GM18507 (cell line): ENCODE measurements at places on chromosomes 16 and 17.

DNA sequence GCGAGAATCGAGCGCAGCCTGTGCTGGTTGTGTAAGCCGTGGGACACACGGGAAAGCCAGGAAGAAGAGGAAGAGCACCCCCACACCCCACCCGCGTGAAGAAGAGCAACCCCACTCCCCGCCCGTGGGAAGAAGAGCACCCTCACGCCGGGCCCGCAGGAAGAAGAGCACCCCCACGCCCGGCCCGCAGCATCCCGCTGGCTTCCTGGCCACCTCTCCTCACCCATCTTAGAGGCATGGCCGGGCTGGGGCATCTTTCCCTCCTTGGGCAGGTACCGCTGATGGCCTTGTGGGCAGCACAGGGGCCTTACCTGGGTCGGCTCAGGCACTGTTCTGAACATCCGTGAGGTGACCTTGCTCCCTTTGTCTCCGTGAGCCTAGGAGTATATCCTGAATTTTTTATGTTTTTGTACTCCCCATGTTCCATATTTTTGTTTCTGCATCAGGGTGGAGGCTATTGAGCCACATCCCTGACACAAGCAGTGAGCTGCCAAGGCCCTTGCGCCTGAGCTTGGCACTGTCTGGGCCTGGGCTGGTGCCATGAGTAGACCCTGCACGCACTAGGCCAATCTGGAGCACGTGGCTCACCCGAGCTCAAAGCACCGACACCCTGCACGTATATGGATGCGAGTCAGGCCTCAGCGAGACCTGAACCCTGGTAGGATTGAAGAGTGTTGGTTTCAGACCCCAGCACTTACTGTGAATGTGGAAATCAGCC, 71.4 kb upstream of the KCTD5 start:
- DNase-seq, result no peak

DNA sequence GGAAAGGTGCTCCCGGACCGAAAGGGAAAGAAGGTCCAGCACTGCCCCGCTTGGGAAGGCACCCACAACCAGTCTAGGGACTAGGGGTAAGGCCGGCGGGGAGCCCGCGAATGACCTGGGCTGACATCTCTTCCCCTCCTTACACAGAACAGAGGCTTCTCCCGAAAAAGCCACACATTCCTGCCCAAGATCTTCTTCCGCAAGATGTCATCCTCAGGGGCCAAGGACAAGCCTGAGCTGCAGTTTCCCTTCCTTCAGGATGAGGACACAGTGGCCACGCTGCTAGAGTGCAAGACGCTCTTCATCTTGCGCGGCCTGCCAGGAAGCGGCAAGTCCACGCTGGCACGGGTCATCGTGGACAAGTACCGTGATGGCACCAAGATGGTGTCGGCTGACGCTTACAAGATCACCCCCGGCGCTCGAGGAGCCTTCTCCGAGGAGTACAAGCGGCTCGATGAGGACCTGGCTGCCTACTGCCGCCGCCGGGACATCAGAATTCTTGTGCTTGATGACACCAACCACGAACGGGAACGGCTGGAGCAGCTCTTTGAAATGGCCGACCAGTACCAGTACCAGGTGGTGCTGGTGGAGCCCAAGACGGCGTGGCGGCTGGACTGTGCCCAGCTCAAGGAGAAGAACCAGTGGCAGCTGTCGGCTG, 1.5 kb downstream of the CNP start:
- DNase-seq, result no peak

DNA sequence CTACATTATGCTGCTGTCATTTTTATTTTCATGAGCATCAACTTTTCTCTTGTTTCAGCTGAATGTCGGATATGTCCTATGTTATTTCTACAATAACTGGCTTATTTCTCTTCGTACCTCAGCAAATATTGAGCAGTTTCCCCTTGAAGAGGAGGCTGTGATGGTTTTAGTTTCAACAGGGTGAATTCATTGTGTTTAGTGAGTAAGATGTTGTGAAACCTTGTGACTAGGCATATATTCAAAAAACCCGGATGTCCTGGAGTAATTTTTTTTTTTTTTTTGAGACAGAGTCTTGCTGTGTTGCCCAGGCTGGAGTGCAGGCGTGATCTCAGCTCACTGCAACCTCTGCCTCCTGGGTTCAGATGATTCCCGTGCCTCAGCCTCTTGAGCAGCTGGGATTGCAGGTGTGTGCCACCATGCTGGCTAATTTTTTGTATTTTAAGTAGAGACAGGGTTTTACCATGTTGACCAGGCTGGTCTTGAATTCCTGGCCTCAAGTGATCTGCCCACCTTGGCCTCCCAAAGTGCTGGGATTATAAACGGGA, 11.1 kb downstream of the CPD start:
- no peak for DNase-seq

GRCh38 chr16:57846078-57846697, 43.9 kb upstream of the KIFC3 start:
- no peak for DNase-seq

DNA sequence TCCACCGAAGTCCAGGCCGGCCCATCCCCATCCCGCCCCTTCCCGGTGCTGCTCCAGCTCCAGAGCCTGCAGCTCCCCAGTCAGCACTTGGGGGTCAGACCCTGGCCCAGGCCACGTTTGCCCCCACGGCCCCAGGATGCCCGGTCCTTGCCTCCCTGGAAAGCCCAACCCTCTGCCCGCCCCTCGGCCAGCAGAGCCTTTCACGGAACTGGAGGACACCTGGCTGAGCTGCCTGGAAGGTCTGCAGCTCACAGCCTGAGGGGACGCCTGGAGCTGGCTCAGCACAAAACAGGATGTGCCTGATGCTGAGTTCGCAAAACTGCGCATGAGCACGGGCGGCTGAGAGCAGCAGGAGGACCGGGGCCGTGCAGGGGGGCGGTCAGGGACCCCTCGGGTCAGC, 29.7 kb upstream of the SSTR5 start:
- DNase-seq, result no peak

DNA sequence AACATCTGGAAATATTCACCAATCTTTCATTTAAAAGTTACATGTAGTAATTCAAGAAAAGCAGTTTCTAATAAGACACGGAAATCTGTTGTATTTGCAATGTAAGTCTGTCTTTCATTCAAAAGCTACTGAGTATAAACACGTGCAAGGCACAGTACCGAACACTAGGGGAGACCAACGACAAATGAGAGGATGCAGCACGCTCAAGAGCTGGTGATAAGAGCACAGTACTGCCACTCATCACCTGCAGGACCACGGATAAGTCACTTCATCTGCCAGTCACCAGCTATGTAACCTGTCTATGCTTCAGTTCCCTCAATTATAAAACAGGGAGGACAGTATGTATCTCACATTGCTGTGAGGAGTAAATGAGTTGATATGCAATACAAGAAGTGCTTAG, 67.1 kb downstream of the CLEC18A start:
- DNase-seq, result no peak

DNA sequence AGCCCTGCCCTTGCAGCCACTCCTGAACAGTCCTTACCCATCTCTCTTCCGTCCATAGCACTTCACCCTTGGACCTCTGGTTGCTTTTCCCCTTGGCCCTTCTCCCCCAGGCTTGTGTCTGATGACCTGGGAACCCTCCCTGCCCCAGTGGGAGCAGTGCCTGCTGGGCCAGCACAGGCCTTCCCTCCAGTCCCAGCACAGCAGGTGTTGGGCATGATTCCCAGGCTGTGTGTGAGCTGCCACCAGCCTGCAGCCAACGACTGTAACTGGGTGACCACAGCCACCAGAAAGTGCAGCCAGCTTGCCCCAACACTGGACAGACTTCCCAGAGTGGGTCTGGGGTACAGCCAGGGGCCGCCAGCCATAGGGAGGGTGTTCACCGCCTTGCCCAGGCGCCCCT, 30.0 kb downstream of the CRAMP1 start:
- no peak for DNase-seq

DNA sequence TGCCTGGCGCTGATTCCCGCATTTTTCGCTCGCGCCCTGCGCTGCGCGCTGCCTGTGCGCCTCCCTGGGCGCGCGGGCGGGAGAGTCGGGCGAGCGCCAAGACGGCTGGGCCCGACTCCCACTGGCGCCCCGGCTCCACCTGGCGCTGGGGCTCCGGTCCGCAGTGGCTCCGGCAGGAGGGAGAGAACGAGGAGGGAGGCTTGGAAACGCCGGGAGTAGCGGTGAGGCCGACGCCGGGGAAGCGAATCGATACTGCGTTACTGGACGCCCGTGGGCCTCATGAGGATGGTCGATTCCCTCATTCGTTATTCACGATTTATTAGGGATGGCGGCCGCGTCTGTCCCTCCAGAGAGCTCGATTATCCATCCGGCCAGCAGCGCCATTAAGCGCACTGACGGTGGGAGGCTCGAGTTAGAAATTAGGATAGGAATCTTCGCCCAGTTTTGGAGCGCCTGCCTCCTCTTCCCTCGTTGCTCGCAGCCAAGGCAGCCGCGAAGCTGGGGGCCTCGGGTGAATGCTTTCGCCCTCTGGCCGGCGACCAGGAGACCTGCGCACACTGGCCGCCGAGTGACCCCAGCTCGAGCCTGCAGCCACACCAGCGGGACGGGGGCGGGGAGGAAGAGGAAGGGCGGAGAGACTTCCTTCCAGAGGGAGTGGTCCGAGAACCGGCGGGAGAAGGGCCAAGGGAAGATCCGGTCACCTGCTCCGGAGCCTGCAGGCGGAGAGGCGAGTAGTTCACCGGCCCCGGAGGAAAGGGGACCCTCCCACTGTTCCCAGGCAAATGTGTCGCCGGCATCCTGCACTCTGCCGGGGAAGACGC, 1.3 kb upstream of the PCGF2 start:
- DNase-seq, result no peak

- no peak for DNase-seq
Measured at GRCh38 chr16:84048270-84048669, 5.7 kb upstream of the SLC38A8 start.

GRCh38 chr16:57016831-57017230, 27.5 kb downstream of the NLRC5 start:
- no peak for DNase-seq

DNA sequence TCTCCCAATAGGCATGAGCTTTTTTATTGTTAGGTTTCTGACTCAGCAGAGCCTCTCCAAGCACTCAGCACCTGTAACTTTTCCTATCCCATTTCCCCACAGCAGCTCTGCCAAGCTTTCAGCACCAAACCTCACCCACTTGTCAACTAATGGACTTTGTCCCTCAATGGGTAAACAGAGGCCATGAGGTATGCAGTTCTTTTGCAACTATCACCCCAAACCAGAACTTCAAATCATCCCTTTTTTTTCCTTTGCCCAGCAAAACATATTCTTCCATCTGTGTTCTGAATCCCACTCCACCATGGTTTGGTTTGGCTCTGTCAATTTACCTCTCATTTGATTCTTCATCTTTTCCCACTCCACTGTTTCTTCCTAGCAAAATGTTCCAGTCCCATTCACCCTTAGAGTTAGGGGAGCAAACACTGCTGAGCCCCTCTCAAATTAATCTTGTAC, 58.1 kb downstream of the TOX3 start:
- no peak for DNase-seq

DNA sequence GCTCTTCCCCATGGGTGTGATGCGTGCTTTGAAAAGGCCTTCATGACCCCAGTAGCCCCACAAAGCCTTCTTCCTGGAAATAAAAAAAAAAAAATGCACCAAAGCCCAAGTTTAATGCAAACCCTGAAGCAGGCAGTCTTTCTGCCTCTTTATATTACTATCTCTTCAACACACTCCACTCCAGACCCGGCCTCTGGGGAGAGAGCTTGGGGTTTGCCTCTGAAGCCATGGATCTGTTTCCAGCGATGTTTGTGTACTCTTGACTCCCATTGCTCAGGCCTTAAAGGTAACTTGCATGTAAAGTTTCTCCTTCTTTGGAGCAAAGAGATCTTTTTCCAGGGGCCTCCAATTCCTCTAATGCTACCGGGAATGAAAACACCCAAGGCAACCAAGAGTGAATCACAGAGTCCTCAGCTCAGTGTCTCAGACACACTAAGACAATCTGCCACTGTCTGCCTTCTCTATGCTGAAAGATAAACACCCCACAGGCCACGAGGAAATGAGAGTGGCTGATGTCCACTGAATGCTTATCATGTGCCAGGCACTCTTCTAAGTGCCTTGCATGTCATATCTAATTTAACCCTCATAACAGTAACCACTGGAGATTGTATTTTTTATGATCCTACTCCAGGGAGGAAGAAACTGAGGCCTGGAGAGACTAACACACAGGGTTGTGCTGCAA, 56.4 kb upstream of the AKTIP start:
- no peak for DNase-seq

DNA sequence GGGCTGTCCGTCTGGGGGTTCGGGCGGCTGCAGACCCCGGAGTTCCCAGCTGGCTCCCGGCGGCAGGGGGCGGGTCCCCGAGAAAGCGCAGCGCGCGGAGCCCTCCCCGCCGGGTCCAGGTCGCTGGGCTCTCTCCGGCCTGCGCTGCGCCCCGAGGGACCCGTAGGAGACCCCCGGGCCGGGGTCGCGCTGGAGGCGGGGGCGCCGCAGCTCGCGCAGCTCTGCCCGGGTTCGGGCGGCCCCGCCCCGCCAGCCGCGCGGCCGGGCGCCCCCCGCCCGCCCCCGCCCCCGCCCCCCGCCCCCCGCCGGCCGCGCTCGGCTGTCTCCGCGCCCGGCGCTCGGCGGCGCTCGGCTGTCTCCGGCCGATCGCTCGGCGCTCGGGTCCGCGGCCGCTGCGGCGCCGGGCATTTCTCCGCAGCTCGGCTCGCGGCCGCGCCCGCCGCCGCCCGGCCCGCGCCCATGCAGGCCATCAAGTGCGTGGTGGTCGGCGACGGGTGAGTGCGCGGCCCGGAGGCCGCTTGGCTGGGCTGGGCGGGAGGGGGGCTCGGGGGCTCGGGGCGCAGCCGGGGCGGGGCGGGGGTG, at the start of gene RAC3:
TSS of gene RAC3 (plus strand) at position 376 of the 582 bp plus-strand sequence. CDS start at position 460, 84 bp downstream.
- no peak for DNase-seq

DNA sequence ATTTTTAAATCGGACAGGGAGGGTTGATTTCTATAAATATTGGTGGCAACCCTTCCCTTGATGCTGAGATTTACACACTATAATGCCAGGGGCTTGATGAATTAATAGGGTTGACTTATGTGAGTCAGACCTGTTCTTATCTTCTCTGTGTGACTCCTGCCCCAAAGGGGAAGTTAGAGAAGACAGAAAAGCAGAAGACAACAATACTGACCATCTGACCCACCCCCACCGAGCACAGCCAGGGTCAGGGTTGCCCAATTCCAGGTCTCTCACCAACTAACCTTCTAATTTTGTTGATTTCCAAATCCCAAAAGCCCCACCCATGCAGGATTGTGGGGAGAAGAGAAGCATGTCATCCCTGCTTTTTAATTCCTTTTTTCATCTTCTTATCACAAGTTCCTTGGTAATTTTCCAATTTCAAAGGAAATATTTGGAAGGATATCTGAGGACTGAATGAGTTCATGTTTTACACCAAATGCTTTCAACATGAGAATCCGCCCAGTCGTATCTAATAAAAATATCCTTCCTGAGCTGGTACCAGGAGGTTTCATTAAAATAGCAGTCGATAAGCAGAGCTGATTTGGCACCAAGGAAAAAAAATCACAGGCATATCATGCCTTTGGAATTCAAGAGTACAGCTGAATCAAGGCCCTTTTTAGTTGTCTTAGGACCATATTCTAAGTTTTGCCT, 603.4 kb upstream of the CDH11 start:
- DNase-seq, result no peak

- no peak for DNase-seq
Measured at GRCh38 chr16:3478242-3478925, 16.9 kb downstream of the C16orf90 start.
